Occipital lobe (tissue), 3 donors: ENCODE measurements at places on chromosomes 3 and 15. TPM values are rescaled to one million over a fixed set of nuclear protein-coding genes. Genes with fewer than 3 reads are reported as not detected.

CTXN2 gene
- total RNA-seq = 0.16 TPM

TMEM45A gene
- total RNA-seq = 3.0 TPM

LINS1 gene
- 49.8 TPM for total RNA-seq

LRRK1 gene
- 1.4 TPM for total RNA-seq

SH2D7 gene
- not detected for total RNA-seq

PHLDB2 gene
- 13.6 TPM for total RNA-seq

IFRD2 gene
- 15.1 TPM for total RNA-seq

LRRC31 gene
- total RNA-seq = not detected

ALDH1A3 gene
- total RNA-seq = 1.9 TPM

QARS1 gene
- 197 TPM for total RNA-seq

FBN1 gene
- 27.9 TPM for total RNA-seq

PRTG gene
- total RNA-seq = 3.0 TPM

CKMT1B gene
- total RNA-seq = 6.7 TPM

OR5H2 gene
- not detected for total RNA-seq

GOLGA8N gene
- total RNA-seq = 1.4 TPM

GOLGA8J gene
- total RNA-seq = not detected

SRGAP3 gene
- total RNA-seq = 89.5 TPM

CFAP92 gene
- total RNA-seq = 2.2 TPM

NR1I2 gene
- total RNA-seq = 0.16 TPM

PPM1M gene
- total RNA-seq = 7.0 TPM

NLGN1 gene
- total RNA-seq = 126 TPM

AQR gene
- 36.8 TPM for total RNA-seq
